ENCODE measurements at places on chromosomes 5 and 9.
A peak's percentile ranks its signal among the peaks of the same experiment; 100 is the strongest.

DNA sequence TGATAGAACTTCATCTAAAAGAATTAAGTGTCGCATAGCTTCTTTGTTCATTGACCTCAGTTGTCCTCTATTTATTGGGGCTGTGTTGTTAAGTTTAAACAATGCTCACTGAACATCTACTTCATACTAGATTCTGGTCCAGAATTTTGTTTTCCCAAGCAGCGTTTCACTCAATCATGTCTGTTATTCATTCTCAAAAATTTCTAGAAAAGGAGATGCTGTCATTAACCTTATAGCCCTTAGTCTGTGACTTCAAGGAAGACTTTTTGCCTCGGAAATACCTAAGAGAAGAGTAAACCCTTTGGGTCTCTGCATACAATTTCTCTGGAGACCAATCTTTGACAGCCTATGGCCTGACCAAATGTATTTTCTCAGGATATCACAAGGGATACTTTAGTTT is 171.7 kb downstream of the FGF1 start:
- DNase-seq: no peak

- DNase-seq: no peak
These were observed 20.8 kb downstream of the CNTFR start for GRCh38 chr9:34568774-34569173.

- no peak for DNase-seq
These were observed 53.3 kb downstream of the IL33 start for GRCh38 chr9:6268826-6269397.

DNA sequence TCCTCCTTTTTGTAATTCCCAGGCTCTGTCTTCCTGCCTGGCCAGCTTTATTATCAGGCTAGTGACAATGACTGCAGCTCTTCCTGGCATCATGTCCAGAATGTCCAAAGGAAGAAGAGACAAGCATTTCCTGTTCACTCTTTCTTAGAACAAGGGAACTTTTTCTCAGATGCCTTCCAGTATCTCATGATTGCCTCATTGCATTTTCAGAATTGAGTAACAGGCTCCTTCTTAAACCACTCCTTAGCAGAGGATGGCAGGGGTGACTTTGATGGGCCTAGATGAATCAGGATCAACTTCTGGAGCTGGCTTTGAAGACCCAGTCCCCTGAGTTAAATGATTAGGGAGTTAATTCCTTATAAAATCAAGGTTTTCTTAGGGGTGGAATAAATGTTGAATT is 92.9 kb upstream of the RASGRF2 start:
- DNase-seq: peak; percentile 4

DNA sequence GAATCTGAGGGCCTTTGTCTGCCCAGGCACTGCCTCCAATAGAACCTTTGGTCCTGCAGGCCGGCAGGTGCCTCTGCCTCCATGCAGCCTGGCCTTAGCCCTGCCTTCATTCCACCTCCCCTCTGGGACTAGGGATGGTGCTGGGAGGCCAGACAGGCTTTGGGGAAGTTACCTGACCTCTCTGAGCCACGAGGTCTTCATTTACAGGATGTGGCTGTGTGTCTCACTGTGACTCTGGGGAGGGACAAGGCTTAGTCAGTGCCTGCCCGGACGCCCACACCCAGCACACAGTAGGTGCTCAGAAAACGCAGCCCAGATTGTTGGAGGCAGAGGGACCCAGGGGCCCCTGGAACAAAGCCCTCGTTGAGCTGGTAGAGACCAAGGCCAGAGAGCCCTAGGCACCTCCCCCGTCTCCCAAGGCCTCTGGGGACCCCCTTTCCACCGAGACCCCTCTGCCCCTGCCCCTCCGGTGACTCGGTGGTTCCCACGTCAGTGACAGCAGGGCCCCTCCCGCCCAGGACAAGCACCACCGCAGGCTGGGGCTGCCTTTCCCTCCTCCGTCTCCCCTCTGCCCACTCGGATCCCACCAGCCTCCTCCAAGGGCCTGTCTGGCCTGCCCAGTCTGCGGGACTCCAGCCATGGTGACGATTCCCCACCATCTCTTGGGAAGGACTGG is 46.9 kb upstream of the EGFL7 start:
- DNase-seq: no peak

- peak; percentile 26 for DNase-seq
These were observed 244.4 kb downstream of the FANCC start for GRCh38 chr9:95073042-95073607.

GRCh38 chr9:114570742-114571141 is 16.8 kb upstream of the ATP6V1G1 start:
- no peak for DNase-seq

- no peak for DNase-seq
These were observed 107.1 kb downstream of the SEMA5A start for GRCh38 chr5:9438596-9439354.

- peak; percentile 23 for DNase-seq
These were observed 256.5 kb downstream of the SEC61B start for GRCh38 chr9:99478469-99479027.

DNA sequence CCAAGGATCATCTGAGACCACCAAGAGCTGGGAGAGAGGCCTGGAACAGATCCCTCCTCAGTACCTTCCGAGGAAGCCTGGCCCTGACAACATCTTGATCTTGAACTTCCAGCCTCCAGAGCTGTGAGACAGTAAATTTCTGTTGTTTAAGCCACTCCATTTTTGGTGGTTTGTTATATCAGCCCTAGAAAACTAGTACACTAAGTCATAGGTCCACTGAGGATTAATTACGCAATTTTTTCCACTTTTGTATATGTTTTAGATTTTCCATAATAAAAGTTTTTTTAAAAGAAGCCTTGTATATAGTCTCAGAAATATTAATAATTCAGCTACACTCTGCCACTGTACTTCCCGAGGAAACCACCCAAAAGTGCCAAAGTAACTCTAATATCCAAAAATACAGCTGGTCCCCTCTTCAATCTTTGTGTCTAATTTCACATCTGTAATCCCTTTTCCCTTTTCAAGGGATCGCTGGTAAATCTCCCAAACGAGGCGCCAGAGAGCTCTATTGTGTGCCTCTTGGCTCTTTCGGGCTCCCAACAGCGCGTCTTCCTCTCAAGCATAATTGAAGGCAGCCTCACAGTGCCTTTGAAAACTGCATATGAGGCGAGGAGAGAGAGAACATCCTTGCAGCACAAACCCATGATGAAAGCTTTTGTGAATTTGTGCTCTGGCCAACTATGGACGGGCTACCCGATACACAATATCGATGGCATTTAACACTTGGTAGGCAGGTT is 32.7 kb downstream of the PRUNE2 start:
- peak; percentile 54 for DNase-seq

GRCh38 chr5:10600626-10601245 is 36.9 kb downstream of the ANKRD33B start:
- DNase-seq: no peak

DNA sequence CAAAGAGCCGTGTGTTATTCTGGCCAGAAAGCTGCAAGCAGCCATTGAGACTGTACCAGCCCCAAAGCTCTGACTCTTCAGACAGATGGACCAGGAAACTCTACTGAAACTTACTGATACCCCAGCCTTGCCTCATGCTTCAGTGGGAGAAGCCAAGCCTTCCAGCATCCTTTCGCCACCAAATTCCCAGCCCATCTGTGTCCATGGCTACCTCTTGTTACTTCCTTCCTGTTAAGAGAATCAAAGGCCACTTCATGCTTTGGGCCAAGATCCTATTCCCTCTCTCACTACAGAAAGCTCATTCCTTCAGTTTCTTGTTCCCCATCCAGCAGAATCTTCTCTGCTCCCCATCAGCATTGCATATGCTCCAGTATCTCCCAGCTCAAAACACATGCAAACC is 46.9 kb upstream of the FREM1 start:
- no peak for DNase-seq

- peak; percentile 89 for DNase-seq
These were observed 97.0 kb upstream of the TARS1 start for GRCh38 chr5:33343676-33344327.

DNA sequence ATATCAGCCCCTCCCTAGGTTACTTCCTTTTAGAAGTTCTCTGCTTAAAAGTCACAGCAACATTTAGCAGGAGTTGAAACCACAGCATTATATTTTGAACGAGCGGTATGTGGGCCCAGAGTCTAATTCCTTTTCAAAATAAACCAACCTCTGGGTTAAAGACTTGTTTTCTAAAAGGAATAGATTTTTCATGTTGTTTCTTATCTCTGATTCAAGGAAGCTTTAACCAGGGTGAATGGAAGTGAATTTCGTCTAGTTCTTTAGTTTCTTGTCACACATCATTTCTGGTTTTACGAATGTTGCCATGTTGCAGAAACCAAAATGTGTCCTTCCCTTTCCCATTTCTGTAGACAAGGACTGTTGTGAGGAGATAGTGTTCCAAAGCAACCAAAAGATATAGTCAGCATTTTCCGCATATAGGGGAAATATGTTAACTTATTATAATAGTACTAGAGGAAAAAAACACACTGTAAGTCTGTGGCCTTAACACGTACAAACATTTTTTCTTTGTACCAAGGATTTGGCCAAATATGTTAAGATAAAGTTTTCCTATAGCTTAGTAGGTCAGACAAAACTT is 142.4 kb downstream of the PCSK5 start:
- DNase-seq: no peak

DNA sequence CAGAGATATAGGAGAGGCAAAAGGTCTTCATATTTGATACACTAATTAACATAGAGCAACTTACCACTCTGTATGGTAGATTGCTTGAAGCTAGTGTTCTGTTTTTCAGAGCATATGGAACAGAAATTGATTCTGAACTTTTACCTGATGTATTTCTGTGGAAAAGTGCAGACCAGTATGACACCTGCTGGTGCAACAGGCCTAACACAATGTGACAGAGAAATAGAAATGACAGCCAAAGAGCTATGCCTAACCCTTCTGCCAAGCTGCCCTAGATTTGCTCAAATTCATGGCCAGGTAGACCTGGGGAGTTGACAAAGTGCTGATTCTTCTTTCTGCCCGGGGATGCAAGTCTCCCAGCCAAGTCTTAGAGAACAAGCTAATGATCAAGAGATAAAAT is 65.4 kb upstream of the RNF180 start:
- no peak for DNase-seq

GRCh38 chr9:805151-805550 is 36.3 kb upstream of the DMRT1 start:
- DNase-seq: no peak

DNA sequence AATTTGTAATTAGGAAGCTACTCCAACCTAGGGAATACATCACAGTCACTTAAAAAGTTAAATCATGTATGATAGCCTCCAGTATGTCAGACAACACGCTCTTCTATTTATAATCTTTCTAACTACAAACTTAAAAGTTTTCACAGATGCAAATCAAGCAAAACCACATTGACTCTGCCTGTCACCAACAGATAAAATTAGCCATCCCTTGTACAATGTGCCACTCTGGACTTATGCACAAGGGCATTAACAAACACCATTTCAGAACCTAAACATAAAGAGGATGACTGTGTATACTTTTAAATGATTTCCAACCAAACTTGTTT is 14.7 kb downstream of the ERP44 start:
- DNase-seq: no peak

GRCh38 chr5:91194824-91195381 is 188.2 kb downstream of the ARRDC3 start:
- DNase-seq: no peak

GRCh38 chr9:6870650-6871477 is 113.1 kb downstream of the KDM4C start:
- DNase-seq: no peak

GRCh38 chr9:6567140-6567591 is 78.4 kb downstream of the GLDC start:
- DNase-seq: peak; percentile 93
